ENCODE measurements at places on chromosomes 3 and 15.

GRCh38 chr3:20190991-20191390 lies 5.0 kb upstream of the SGO1 start:
- no peak for DNase-seq

DNA sequence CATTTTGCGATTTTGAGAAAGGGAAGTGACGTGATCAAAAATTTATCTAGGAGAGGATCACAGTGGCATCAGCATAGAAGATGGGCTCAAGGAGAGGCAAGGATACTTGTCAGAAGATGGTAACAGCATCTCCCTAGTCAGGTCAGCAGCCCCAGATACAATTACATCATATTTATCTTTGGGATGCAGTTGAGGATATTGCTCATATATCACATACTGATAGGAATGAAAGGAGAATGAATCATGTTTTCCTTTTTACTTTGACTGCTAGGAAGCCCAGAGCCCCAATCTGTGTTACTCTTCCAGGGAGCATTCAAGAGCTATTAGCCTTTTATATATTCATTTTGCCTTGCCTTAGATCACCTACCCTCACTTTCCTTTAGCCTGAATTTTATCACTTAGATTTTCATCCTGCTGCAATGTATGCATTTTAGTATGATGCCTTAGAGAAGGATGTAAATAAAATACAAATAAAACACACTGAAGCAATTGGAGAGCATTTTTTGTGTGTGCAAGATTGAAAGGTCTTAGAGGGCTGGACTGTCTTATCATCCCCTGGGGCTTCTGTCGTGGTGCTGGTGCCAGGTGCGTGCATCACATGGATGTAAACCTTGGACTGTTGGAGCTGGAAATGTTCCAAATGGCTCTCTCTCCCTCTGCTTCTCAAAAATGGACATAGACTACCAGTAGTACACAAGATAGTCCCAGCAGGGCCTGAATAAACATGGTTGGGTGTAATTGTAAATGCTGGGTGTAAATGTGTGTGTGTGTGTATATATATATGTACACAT lies 40.3 kb downstream of the CORO2B start:
- no peak for DNase-seq

GRCh38 chr15:32998979-32999672 lies 195.4 kb downstream of the FMN1 start:
- no peak for DNase-seq

GRCh38 chr3:67737140-67737539 lies 82.7 kb upstream of the SUCLG2 start:
- DNase-seq = no peak

DNA sequence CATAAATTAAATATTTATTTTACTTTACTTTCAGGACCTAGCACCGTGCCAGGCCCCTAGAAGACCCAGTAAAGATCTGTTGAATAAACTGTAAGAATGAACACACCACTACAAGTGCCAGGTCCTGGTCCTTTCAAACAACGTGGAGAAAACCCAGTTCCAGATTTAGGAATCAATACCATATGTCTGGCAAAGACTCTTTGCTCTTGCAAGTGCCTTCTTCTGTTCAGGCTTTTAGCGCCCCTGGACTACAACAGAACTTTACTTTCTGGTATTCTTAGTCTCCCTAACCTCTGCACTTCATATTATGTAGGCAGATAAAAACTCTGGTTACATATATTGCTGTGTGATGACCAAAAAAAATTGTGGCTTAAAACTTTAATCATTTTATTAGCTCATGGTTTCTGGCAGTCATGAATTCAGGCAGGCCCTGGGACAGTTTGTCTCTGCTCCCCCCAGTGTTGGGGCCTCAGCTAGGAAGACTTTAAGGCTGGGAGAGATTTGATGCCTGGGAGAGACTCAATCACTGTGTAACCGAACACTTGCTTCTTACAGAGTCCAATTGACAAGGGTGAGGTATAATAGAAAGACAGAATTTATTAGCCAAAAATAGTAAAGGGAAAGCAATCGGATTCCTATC lies 2.9 kb upstream of the PSMA4 start:
- no peak for DNase-seq

- DNase-seq = no peak
These were observed 49.1 kb upstream of the CSPG4 start for GRCh38 chr15:75761446-75762356.

Data from stimulated activated CD8-positive, alpha-beta memory T cell treated with anti-CD3 and anti-CD28 coated beads, Interleukin-2, amount 100 ng/mL, for 48 hours (primary cell).